Activated CD4-positive, alpha-beta memory T cell treated with anti-CD3 and anti-CD28 coated beads for 36 hours (primary cell): ENCODE measurements at places on chromosomes 2 and 18.

- DNase-seq: no peak
Measured at GRCh38 chr2:141029428-141030078, 1101.3 kb downstream of the LRP1B start.

GRCh38 chr2:196338440-196338839 lies 167.1 kb upstream of the STK17B start:
- no peak for DNase-seq

DNA sequence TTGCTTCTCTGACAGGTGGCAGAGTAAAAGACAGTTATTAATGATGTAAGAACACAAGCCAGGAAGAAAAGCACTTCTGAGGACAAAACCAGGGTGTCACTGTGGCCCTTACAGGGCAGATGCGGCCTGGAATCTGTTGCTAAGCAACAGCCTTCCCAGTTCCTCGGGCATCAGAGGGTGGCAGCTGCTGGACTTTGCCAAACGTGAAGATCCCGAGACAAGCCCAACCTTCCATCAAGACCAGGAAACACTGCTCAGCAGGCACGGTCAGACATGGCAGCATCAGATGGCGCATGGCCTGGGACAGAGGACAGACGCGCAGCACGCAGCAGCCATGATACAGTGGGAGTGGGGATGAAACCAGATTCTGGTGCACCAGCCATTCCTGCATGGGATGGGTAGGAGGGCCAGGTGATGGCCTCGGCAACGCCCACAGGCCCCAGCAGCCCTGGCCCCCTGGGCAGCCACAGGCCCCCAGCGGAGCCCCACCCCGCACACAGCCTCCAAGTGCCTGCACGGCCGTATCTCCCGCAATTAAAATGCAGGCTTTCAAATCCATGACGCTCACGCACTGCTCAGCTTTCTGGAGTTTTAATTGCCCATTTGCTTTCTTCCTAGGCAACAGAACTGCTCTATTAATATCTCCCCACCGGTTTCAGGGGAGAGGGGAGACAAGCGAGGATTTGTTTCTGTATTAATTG lies 89.0 kb downstream of the EIPR1 start:
- DNase-seq: no peak

DNA sequence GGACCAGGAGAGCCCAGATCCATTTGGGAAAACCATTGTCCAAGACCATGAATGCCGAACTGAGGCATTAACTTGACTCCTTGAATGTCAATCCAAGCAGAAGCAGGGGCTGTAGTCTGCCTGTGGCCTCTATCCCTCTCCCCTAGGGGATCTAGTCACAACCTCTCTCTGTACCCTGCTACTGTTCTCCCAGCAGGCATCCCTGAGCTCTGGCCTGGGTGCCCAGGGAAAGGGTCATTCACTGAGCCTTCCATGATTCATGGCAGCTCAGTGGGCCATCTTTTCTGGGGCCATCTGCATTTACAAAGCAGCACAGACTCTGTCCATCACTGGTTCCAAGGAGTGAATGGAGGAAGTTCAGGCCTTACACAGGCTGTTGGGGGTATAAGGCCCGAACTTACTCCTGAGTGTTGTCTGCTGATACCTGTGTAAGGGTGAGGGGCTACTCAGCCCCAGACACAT lies 151.8 kb downstream of the ZFP36L2 start:
- DNase-seq: no peak
